Umbilical cord (tissue), 2 donors: ENCODE measurements at places on chromosomes 1 and 21.
A peak's percentile ranks its signal among the peaks of the same experiment; 100 is the strongest.

- DNase-seq, result no peak
Observed at GRCh38 chr1:97108179-97108578, 386.6 kb downstream of the PTBP2 start.

- DNase-seq, result no peak
Observed at GRCh38 chr1:51504806-51505525, 14.1 kb downstream of the EPS15 start.

DNA sequence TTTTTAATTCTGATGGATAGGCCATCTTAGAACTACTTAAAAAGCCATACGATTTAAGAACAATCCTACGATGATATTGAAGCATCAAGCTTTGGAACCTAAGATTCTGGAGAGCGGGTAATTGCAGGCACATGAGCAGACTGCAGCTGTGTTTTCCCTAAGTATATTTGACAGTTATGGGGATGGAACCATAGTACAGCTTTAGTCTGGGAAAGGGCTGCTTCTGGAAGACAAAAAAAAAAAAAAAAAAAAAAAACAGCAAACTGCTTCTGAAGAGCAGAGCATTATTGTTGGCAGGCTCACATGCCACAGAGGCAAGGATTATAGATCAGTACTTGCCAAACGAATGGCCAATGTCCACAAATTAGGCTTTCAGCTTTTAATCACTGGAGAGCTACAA is 1618.7 kb downstream of the AMY1C start:
- no peak for DNase-seq

DNA sequence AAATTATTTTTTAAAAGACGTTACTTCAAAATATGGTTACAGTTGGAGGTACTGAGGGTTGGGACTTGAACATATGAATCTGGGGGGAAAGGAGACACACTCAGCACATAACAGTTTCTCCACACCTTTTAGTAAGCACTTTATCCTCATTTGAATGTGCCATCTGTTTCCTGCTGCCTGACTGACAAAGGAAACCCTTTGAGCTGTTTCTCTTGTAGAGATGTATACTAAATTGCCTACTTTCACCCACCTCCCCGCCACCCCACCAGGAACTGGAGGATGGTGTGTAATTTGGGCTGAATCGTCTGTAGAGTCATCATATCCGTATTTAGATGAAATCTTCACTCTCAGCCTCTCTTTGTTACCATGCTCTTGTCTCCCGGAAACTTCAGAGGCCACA is 108.1 kb downstream of the KAZN start:
- no peak for DNase-seq

DNA sequence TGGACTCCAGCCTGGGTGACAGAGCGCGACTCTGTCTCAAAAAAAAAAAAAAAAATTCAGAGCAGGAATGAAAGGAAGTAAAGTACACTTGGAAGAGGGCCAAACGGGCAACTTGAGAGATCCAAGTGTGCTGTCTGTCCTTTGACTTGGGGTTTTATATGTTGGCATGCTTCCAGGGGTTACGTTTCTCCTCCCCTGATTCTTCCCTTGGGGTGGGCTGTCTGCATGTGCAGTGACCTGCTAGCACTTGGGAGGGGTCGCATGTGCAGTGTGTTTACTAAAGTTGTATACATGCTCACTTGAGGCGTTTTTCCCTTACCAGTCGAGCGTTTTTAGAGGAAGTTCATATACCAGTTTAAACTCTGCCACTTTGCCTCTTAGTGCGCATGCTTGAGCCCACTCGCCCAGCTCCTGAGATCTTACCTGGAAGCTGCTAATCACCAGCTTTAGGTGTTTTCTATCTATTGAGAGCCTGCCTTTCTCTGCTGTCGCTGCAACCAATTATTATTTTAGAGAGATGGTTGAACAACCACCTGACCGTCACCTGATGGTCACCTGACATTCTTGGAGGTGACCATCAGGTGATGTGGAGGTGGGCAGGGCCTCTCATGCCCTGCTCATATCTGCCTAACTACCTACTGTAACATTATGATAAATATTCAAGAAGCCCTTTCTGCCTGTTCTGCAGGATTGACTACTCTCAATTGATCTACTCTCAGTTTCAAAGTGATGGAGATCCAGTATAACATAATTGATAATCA is 140.1 kb downstream of the MACF1 start:
- DNase-seq, result no peak

- DNase-seq, result no peak
Observed at GRCh38 chr1:182622901-182623528, 18.8 kb upstream of the RGS16 start.

DNA sequence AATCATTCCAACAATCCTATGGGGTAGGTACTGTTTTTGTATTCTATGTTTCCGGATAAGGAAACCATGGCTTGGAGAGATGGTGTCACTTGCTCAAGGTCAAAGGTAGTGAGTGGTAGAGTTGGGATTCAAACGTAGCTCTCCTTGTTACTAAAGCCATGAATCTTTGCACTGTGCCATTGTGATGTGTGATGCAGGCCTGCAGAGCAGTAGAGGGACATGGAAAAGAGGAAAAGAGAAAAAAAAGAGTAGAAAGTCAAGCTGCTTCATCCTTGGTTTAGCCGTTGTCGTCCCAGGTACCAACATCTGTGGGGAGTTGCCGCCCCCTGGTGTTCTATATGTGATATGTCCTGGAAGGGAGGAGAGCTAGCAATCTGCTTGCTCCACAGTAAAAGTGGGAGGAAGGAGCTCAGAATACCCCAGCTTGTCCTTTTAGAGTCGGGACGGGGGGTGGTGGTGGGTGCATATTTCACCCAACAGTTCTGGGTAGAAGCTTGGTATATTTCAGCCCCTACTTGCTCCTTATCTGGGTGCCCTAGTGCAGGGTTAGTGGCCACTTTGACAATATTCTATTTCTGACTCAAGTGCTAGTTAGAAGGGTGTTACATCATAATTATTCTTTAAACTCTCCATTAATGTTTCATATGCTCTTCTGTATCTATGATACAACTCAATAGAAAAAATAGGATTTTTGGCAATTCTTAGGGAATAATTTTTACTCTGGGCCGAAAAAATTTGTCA is 98.4 kb downstream of the EBNA1BP2 start:
- DNase-seq, result peak; percentile 92
